NCI-H1105 (cell line): ENCODE measurements at places on chromosomes 4 and X.
A peak's percentile ranks its signal among the peaks of the same experiment; 100 is the strongest.

DNA sequence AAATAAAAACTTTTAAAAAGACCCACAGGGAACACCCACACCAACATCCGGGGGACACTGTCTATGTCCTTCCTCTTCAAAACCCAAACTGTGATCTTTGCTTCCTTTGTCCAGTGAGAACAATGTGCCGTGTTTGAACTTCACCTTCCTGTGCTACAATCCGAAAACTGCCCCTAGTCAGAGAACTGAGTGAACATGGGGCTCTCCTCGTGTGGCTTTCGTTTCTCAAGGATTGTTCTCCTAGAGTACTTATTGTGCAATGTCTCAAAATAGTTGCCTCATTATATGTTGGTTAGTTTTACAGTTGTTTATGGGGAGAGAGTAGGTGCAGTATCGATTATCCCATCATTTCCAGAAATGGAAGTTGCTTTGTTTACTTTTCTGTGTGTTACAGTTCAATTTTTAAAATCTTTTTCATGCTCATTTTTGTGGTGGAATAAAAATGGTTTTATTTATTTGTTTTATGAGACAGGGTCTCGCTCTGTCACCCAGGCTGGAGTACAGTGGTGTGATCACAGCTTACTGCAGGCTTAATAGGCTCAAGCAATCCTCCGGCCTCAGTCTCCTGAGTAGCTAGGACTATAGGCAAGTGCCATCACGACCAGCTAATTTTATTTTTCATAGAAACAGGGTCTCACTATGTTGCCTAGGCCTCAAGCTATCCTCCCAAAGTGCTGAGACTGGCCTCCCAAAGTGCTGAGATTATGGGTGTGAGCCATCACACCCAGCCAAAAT lies 29.9 kb downstream of the RBMX start:
- DNase-seq: no peak

- peak; percentile 33 for DNase-seq
Measured at GRCh38 chr4:70601422-70602039, 9.5 kb downstream of the AMBN start.

- DNase-seq: no peak
Measured at GRCh38 chr4:14518136-14518535, 484.1 kb upstream of the CPEB2 start.

- no peak for DNase-seq
Measured at GRCh38 chrX:13664020-13664419, 11.1 kb downstream of the TCEANC start.

DNA sequence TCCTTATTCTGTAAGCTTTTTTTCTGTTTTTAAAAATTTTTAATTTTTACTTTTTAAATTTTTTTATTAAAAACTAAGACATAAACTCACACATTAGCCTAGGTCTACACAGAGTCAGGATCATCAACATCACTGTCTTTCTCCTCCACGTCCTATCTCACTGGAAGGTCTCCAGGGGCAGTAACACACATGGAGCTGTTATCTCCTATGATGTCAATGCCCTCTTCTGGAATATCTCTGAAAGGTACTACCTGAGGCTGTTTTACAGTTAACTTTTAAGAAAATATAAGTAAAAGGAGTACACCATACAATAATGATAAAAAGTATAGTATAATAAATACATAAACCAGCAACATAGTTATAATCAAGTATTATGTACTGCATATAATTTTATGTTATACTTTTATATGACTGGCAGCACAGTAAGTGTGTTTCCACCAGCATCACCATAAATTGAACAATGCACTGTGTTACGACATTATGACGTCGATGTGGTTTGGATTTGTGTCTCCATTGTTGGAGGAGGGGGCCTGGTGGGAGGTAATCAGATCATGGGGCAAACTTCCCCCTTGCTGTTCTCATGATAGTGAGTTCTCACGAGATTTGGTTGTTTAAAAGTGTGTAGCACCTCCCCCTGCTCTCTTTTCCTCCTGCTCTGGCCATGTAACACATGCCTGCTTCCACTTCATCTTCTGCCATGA lies 21.3 kb downstream of the IL15 start:
- DNase-seq: no peak

DNA sequence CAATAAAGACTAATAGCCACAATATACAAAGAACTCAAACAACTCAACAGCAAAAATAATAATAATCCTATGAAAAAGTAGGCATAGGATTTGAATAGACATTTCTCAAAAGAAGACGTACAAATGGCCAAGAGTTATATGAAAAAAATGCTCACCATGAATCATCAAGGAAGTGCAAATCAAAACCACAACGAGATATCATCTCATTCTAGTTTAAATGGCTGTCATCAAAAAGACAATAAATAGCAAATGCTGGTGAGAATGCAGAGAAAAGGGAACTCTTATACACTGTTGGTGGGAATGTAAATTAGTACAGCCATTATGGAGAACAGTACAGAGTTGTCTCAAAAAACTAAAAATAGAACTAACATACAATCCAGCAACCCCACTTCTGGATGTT lies 18.8 kb downstream of the TLR6 start:
- no peak for DNase-seq

DNA sequence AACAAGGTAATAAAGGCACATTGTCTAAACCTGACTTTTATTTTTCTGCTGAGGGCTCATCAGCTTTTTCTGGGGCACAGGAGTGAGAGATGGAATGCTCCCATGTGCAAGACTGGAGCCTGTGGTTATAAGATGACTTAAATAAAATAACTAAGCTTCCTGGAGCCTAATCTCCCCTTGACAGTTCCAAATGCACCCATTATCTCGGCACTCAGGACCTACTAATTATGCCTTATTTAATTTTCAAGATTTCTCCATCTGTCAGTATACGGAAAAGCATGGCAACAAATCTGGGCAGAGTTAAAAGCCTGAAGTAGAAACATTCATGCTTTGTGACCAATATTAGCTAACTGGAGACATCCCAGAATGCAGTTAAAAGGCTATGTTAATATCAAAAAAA lies 416.7 kb upstream of the TEX13C start:
- no peak for DNase-seq

- DNase-seq: no peak
Measured at GRCh38 chr4:109440948-109441347, 7.3 kb downstream of the SEC24B start.

DNA sequence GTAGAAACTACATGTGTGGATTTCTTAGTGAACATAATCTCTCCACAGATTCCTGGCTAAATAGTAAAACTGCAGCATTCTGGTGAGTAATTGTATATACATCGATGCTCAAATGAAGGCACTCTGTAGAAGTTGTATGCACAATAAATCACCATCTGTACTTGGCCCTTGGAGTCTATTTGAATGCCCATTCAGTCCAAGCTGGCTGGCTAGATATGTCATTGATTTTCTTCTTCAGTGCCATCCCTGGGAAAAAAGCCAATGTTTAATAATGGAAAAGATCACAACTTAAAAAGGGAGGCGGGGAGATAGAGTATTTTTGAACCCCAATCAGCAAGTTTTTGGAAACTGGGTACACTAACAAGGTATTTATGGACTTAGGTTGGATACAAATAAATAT lies 381.0 kb upstream of the TEX13C start:
- no peak for DNase-seq

DNA sequence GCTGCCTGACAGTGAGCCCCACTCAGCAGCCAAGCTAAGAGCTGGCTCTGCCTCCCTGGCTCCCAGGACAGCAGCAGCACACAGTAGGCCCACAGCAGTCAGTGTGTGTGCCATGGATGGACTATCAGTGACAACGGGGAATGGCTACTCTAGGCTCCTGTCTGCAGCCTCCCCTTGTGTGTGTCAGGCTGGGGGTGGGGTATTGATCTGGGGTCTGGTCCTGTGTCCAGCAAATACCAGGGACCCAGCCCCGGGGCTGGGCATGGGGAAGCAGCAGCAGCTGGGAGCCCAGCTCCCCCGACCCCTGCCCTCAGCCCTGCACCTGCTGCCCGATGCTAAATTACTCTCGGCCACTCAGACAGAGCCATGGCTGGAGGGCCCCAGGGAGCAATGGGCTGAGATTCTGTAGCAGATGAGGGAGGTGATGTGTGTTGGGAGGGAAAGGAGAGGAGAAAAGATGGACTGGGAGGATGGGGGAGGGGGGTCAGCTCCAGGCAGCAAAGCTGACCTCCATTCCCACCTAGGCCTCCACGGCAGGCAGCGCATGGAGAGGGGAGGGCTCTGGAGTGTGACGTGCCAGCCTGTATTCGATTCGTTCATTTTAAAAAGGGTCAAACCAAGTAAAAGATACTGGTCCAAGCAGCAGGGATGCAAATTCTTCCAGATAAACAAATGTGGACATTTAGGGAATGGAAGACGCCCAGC lies 61.3 kb upstream of the CRMP1 start:
- no peak for DNase-seq

- DNase-seq: peak; percentile 73
Measured at GRCh38 chrX:40169193-40170101, 71.7 kb upstream of the BCOR start.

GRCh38 chrX:112812741-112813140 lies 27.9 kb downstream of the AMOT start:
- no peak for DNase-seq

DNA sequence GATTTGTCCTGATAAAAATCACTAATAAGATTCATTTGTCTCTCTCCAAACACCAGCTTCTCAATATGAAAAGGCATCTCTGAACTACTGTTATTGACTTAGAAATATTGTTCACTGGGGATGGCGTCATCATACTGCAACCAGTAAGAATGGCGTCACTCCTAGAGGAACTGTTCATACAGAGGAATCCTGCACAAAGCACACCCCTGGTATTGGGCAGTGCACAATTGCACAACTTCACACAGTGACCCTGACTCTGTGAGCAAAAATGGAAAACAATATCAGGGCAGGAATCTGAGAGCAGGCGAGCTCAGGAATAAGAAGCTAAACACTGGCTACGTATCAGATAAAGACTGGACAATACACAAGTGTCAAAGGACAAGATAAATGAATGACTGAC lies 66.7 kb upstream of the PNPLA4 start:
- DNase-seq: no peak

DNA sequence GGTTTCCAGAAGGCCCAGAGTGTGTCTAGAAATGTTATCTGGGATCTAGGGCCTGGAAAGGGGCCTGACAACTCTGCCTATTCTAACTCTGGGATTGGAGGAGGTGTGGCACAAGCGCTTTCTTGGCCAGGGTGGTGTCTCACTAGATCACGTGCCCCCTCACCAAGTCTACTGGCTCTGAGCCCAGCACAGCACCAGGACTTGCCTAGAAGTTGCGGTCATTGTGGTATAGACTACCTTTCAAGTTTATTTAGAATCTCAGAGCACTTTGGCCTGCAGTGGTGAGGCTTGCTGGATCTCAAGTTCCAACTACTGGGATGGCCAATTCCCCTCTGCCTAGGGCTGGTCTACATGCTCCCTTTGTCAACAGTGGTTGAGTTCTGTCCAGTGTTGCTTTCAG lies 223.3 kb upstream of the MAGEB2 start:
- DNase-seq: no peak

GRCh38 chrX:48939524-48940228 lies 17.7 kb downstream of the OTUD5 start:
- no peak for DNase-seq

GRCh38 chrX:110448459-110448858 lies 89.8 kb downstream of the RTL9 start:
- no peak for DNase-seq

DNA sequence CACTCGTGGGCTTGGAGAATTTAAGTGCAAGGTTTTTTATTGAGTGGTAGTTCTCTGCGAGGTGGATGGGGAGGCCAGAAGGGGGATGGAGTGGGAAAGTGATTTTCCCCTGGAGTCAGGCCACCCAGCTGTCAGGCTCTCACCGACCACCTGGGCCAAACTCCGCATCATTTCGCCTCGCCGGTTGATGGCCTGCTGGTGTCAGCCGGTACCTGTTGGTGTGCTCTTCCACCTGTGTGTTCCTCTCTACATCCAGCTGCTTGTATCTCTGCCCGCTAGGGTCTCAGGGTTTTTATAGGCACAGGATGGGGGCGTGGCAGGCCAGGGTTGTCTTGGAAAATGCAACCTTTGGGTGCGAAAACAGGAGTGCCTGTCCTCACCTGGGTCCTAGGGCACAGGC lies 200.9 kb downstream of the DACH2 start:
- DNase-seq: no peak

- DNase-seq: no peak
Measured at GRCh38 chr4:58070726-58071125, 960.5 kb upstream of the IGFBP7 start.

DNA sequence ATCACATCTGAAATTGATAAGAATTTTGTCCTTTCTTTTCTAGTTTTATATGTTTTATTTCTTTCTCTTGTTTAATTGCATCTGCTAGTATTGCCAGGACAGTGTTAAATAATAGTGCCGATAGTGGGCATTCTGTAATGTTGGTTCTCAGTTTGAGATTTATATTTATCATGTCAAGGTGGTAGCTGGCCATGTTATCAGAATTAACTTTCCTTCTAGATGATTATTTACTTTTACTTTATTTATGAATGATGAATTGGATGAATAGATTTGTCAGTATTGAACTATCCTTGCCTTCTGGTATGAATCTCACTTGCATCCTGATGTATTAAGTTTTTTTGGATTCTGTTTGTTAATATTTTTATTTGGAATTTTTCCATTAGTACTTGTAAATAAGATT lies 42.7 kb downstream of the METAP1 start:
- no peak for DNase-seq

GRCh38 chrX:30151964-30152363 lies 63.4 kb upstream of the MAGEB2 start:
- no peak for DNase-seq

DNA sequence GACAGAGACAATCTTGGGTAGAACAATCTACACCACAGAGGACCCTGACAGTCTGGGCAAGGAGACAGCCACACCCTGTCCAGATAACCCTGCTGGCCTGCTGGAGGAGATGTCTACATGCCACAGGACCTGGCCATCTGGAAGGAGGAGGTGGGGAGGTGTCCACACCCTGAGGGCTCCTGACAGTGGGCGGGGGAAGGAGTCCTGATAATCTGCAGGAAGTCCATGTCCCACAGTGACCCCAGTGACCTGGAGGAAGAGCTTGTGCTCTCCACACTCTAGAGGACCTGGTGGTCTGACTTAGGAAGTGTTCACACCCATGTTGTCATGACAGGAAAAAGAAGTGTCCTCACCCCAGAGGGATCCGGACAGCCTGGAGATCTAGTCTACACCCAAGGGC lies 5.5 kb downstream of the SUV39H1 start:
- DNase-seq: no peak

DNA sequence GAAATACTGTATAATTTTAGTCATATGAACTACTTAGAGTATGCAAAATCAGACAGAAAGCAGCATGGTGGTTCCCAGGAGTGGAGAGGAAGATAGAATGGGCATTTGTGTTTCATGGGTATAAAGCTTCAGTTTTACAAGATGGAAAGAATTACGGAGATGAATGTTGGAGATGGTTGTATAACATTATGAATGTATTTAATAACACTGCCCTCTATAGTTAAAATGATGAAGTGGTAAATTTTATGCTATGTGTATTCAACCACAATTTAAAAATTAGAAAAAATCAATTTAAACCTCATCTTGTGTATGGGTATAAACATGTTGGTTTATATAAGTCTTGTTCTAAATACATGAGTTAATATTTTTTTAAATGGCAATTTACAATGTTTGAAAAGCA lies 521.1 kb downstream of the FSTL5 start:
- DNase-seq: no peak

- DNase-seq: no peak
Measured at GRCh38 chr4:95181996-95182306, 366.8 kb downstream of the UNC5C start.

- DNase-seq: no peak
Measured at GRCh38 chrX:78092296-78092695, 11.8 kb upstream of the PGK1 start.

- DNase-seq: no peak
Measured at GRCh38 chrX:100299559-100299958, 110.5 kb downstream of the PCDH19 start.
